Adrenal gland (tissue), 19 donors: ENCODE measurements at places on chromosomes 6 and 20. TPM values are rescaled to one million over a fixed set of nuclear protein-coding genes. Genes with fewer than 3 reads are reported as not detected.

The UBE2V1 gene
- 77.0 TPM for total RNA-seq

The SAMD5 gene
- total RNA-seq = 0.47 TPM

The RXRB gene
- 22.9 TPM for total RNA-seq

The GDAP1L1 gene
- 1.8 TPM for total RNA-seq

The PDSS2 gene
- 27.8 TPM for total RNA-seq

The CYP21A2 gene
- total RNA-seq = 2,631 TPM

The OR2J3 gene
- not detected for total RNA-seq

The LRP11 gene
- 58.5 TPM for total RNA-seq

The BACH2 gene
- total RNA-seq = 1.3 TPM

The ZNF831 gene
- 0.61 TPM for total RNA-seq

The POU5F1 gene
- 2.8 TPM for total RNA-seq

DNA sequence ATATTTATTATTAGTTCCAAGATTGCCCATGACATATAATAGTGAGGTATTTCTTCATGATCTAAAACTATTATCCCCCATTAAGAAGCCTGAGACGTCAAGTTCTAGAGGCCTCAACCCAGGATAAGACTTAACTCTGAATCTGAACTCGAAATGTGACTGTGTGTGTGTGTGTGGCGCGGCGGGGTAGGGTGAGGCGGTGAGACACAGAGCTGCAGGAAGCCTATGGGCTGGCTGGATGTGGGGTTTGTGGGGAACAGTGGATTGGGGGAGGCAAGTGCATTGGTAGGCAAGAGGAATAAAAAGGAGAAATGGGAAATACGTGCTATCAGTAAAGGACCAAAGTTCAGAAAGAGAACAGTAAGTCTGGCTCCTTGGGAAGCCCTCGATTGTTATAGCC is 66.5 kb upstream of the RNF146 start:
- no peak for DNase-seq
- no peak overlapping the region for H3K4me3 ChIP-seq
- H3K27ac ChIP-seq = no peak overlapping the region
- no peaks in the 10 kb centered on the region for H3K36me3 ChIP-seq
- H3K27me3 ChIP-seq = no peaks in the 10 kb centered on the region

DNA sequence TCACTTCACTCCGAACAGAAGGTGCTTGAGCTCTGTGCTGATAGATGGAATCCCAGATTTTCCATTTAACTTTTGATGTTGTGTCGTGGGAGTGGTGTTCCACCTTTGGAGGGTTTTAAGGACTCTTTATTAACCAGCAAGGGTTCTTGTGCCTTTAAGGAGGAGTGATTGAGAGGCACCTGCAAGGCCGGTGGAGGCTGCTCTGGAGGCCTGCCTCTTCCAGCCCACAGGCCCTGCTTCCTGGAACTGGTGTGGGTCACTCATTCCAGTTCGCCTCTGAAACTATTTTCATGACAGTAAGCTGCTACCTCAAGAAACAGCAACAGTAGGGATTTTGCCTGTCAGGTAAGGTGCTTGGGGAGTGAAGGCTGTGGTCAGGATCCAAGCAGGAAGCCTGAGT is 58.8 kb upstream of the APCDD1L start:
- no peaks in the 10 kb centered on the region for H3K36me3 ChIP-seq
- H3K4me3 ChIP-seq = no peak overlapping the region
- peaks cover 11% of the 10 kb centered on the region for H3K4me1 ChIP-seq
- DNase-seq = no peak
- no peak overlapping the region for H3K27ac ChIP-seq

DNA sequence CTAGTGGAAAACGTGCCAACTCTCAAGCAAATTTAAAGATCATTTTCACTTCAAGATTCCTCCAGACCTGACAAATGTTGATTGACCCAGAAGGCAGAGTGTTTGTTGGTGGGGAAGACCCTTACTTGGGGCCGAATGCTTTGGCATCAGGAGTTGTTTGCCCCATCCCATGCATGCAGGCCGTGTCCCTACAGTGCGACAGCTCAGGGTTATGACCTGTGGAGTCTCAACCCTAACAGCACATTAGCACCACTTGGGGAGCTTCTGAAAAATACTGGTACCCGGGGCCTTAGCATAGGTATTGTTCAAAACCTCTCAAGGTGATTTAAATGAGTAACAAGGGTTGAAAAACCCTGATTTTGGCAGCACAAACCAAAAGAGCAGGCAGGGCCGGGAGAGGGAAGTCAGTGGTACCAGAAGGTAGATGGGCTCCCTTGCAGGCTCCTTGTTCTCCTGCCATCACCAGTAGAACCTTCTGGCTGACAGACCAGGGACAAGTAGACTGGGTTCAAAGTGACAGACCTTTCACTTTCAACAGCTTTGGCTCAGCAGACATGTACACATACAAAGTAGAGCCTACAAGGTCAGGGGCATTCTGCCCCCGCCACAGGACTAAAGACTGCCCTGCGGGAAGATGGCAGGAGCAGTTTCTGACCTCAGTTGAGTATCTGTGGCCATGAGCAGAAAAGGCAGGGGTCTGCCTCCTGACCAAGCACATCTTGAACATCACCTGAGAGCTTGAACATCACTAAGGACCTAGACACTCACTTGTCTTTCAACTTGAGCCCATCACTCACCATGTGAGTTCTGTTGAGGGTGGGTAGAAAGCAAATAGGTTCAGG is 39.6 kb downstream of the PLCG1 start:
- no peaks in the 10 kb centered on the region for H3K36me3 ChIP-seq
- peaks cover 26% of the 10 kb centered on the region for H3K4me1 ChIP-seq
- no peak overlapping the region for H3K4me3 ChIP-seq

GRCh38 chr20:728256-728944 is 39.9 kb downstream of the SLC52A3 start:
- H3K4me3 ChIP-seq = no peak overlapping the region
- H3K27ac ChIP-seq = no peak overlapping the region
- peaks cover 16% of the 10 kb centered on the region for H3K27me3 ChIP-seq
- peak; percentile 42 for DNase-seq

GRCh38 chr20:7015257-7015656 is 247.8 kb downstream of the BMP2 start:
- H3K4me3 ChIP-seq = no peak overlapping the region
- H3K27ac ChIP-seq = no peak overlapping the region
- no peaks in the 10 kb centered on the region for H3K27me3 ChIP-seq
- no peaks in the 10 kb centered on the region for H3K36me3 ChIP-seq

- peaks cover 15% of the 10 kb centered on the region for H3K4me1 ChIP-seq
- no peaks in the 10 kb centered on the region for H3K36me3 ChIP-seq
- peak within 1 kb of the TSS; percentile 87 for H3K27ac ChIP-seq
- no peaks in the 10 kb centered on the region for H3K27me3 ChIP-seq
- H3K4me3 ChIP-seq = peak within 1 kb of the TSS; percentile 88
- DNase-seq = peak; percentile 80
Observed at GRCh38 chr20:52972190-52972937, at the start of gene TSHZ2. Gene TSHZ2 (plus strand): TSS chr20:52972358. CDS start chr20:52973294, 936 bp downstream.

DNA sequence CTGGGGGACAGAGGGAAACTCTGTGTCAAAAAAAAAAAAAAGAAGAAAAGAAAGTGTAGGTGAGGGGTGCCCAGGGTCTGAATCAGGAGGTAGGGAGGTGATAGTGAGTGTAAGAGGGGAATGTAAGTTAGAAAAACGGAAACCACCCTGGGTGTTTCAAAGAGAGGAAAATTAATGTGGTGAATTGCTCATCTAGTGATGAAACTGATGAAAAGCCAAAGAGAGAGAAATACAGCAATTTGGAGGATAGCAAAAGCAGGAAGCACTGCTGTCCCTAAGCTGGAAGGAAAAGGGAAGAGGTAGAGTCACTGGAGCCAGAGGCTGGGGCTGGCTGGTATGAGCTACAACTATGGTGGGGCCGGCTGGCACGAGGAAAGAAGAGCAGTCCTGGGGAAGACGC is 85.0 kb upstream of the CEP85L start:
- no peak overlapping the region for H3K4me3 ChIP-seq
- no peaks in the 10 kb centered on the region for H3K4me1 ChIP-seq
- DNase-seq = no peak
- H3K36me3 ChIP-seq = no peaks in the 10 kb centered on the region
- H3K27ac ChIP-seq = no peak overlapping the region

DNA sequence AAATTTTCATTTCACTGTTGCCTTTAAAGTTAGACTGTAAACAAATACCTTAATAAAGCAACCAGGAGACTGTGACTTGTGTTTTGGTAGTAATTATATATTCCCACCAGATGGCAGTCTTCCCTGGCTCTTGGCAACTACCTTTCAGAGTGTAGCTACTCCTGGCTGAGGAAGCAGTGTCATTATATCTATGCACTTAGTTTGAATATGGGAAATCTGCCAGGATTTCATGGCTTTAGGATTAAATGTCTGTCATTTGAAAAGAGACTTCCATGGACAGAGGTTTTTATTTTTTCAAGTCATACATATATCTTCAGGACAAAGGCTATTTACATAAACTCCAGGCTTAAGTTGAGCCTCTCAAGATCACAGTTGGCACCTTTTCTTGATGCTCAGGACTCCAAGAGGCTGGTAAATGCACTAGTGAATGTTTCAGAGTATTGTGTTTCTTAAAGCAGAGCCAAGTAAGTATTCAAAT is 160.1 kb downstream of the C6orf58 start:
- DNase-seq = peak; percentile 55
- no peaks in the 10 kb centered on the region for H3K36me3 ChIP-seq
- H3K27ac ChIP-seq = no peak overlapping the region
- no peaks in the 10 kb centered on the region for H3K4me1 ChIP-seq

GRCh38 chr6:1635305-1636010 is 25.7 kb downstream of the FOXC1 start:
- H3K4me1 ChIP-seq = no peaks in the 10 kb centered on the region
- DNase-seq = no peak
- H3K36me3 ChIP-seq = no peaks in the 10 kb centered on the region

DNA sequence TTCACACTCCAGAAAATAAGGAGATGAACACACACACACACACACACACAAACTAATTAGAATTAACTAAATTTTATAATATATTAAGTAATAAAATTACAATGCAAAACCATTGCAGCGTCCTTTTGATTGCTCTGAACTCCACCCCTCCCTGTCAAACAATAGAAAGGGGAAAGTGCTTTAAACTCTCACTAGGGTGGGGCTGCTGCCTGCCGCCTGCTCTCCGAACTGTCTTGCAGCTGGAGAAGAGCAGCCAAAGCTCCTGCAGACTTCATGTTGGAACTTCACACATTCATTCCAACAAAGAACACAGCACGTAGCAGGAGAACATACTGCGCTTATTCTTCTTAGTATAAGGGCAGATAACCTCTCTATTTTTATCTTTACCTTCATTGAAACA is 83.2 kb downstream of the GCLC start:
- DNase-seq = no peak
- H3K4me1 ChIP-seq = peaks cover 8% of the 10 kb centered on the region
- no peaks in the 10 kb centered on the region for H3K27me3 ChIP-seq
- H3K4me3 ChIP-seq = no peak overlapping the region

- H3K27me3 ChIP-seq = no peaks in the 10 kb centered on the region
- H3K36me3 ChIP-seq = no peaks in the 10 kb centered on the region
- H3K4me1 ChIP-seq = no peaks in the 10 kb centered on the region
Observed at GRCh38 chr6:62645274-62645673, 359.2 kb upstream of the KHDRBS2 start.

- no peaks in the 10 kb centered on the region for H3K27me3 ChIP-seq
- H3K27ac ChIP-seq = no peak overlapping the region
- H3K36me3 ChIP-seq = no peaks in the 10 kb centered on the region
Observed at GRCh38 chr20:24314053-24314452, 155.4 kb upstream of the SYNDIG1 start.

DNA sequence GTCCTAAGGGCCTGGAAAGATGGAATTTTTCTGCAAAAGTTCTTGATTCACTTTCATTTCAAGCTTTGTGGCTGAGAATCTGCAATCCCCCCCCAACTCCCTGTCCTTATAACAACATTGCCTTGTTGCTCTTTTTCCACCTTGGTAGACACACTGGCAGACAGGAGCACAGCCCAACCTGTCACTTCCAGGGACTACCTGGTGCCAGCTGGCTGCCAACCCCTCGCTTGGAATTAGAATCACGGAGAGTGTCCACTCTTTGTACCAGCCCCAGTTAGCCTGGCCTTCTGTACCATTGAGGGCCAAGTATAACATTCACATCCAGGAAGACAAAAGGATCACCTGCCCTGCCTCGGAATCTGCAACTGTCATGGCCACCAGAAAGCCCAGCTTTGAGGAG is 74.7 kb downstream of the POPDC3 start:
- H3K27ac ChIP-seq = no peak overlapping the region
- H3K4me1 ChIP-seq = no peaks in the 10 kb centered on the region
- DNase-seq = no peak
- no peaks in the 10 kb centered on the region for H3K27me3 ChIP-seq
- H3K4me3 ChIP-seq = no peak overlapping the region
- no peaks in the 10 kb centered on the region for H3K36me3 ChIP-seq

- no peak overlapping the region for H3K27ac ChIP-seq
- DNase-seq = no peak
- H3K27me3 ChIP-seq = no peaks in the 10 kb centered on the region
- peaks cover 3% of the 10 kb centered on the region for H3K4me1 ChIP-seq
- H3K4me3 ChIP-seq = no peak overlapping the region
Observed at GRCh38 chr6:77030929-77031674, 432.2 kb downstream of the HTR1B start.

DNA sequence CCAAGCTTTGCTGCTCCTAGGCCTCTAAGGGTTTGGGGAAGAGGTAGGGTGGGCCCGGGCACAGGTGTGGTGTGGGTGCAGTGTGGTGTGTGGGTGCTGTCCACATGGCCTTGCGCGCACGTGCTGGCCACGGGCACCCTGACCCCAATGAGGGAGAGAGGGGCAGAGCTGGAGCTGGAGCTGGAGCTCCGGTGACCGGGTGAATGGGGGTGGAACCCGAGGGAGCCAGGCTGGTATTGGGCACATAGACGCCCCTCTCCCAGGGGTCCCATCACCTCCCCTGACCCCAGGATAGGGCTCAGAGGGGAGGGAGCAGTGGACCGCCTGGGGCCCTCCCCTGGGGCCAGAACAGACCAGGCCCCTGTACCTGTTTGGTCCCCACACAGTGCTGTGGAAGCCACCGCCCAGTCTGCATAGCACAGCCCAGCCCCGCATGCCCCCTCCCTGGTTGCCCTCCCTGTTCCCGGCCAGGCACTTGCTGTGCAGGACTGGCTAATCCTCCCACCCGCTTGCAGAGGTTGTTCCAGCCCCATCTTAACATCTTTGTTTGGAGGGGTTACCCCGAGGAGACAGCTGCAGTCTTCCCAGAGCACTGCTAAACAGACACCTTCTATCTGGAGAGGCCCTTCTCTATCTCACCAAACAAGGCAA is 984 bp downstream of the ADAM33 start:
- H3K4me1 ChIP-seq = peaks cover 7% of the 10 kb centered on the region
- no peaks in the 10 kb centered on the region for H3K36me3 ChIP-seq
- no peak for DNase-seq
- H3K27me3 ChIP-seq = peaks cover 24% of the 10 kb centered on the region
- H3K4me3 ChIP-seq = no peak overlapping the region

GRCh38 chr20:43190332-43190953 is 737 bp upstream of the PTPRT start:
- H3K27ac ChIP-seq = no peak overlapping the region
- H3K4me3 ChIP-seq = no peak overlapping the region
- DNase-seq = no peak
- peaks cover 34% of the 10 kb centered on the region for H3K27me3 ChIP-seq

GRCh38 chr6:40352527-40353170 is 234.5 kb downstream of the LRFN2 start:
- H3K27ac ChIP-seq = no peak overlapping the region
- H3K4me3 ChIP-seq = no peak overlapping the region
- H3K36me3 ChIP-seq = no peaks in the 10 kb centered on the region
- DNase-seq = no peak
